ENCODE measurements at places on chromosomes 16 and 17.

- DNase-seq = no peak
These were observed 2.8 kb downstream of the TMEM94 start for GRCh38 chr17:75459246-75459589.

GRCh38 chr17:1144162-1144561 lies 35.6 kb downstream of the ABR start:
- DNase-seq = no peak

GRCh38 chr17:82465023-82465603 lies 6.6 kb downstream of the NARF start:
- DNase-seq = no peak

- DNase-seq = no peak
These were observed 2.0 kb downstream of the ALDOA start for GRCh38 chr16:30067584-30067916.

GRCh38 chr16:1918351-1919326 lies at the start of gene HS3ST6:
Gene HS3ST6, minus strand, starts transcription at chr16:1918415. Its CDS starts 92 bp downstream, at chr16:1918323.
- DNase-seq = no peak
